ENCODE measurements at places on chromosomes 12 and 14. TPM values are rescaled to one million over a fixed set of nuclear protein-coding genes. Genes with fewer than 3 reads are reported as not detected.

- no peak for DNase-seq
Observed at GRCh38 chr14:24274101-24274543, 2.7 kb upstream of the RABGGTA start.

- DNase-seq = no peak
Observed at GRCh38 chr12:12133259-12133658, 62.5 kb downstream of the BCL2L14 start.

Gene TCL1B
- not detected for total RNA-seq

GRCh38 chr12:104299842-104300481 lies 3.6 kb upstream of the EID3 start:
- no peak for DNase-seq

Gene ANO2
- total RNA-seq = 2.1 TPM

GRCh38 chr14:105087963-105088811 lies 23.0 kb upstream of the GPR132 start:
- DNase-seq = peak; percentile 69

DNA sequence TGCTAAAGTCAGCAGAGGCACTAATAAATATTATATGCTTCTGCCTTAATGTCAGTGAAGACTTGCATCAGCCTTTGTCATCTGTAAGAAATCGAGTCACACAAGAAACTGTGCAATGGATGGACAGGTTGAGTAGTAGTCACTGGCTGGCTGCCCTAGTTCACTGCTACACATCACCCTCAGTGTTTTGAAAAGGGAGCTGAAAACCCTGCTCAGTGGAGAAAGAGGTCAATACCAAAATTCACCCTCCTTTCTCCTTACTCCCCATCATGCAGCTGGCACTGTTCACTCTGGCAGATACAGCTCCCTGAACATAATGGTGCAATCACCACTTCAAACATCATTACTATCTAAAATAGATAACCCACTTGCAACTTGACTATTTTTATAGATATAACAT lies 6.6 kb downstream of the ANKS1B start:
- DNase-seq = no peak

DNA sequence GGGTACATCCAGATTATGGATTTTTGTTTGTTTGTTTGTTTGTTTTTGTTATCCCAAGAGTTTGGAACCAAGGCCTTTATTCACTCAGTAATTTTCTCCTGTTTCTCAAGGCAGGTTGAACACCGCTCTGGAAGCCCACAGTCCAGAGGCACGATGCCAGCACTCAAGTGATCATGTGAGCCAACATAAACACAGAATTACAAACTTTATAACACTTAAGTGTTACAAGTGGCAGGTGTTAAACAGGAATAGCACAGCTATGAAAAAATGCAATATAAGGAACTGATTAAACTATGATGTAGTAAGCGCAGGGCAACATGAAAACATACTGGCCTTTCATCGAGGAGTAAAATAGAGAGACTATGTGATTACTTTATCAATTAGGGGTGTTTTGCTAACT lies 1885.8 kb upstream of the SEL1L start:
- no peak for DNase-seq

Gene RPS6KL1
- not detected for total RNA-seq

Gene VWF
- total RNA-seq = 0.31 TPM

Gene COQ5
- total RNA-seq = 39.2 TPM

- no peak for DNase-seq
Observed at GRCh38 chr12:82040987-82041743, 282.0 kb upstream of the PPFIA2 start.

DNA sequence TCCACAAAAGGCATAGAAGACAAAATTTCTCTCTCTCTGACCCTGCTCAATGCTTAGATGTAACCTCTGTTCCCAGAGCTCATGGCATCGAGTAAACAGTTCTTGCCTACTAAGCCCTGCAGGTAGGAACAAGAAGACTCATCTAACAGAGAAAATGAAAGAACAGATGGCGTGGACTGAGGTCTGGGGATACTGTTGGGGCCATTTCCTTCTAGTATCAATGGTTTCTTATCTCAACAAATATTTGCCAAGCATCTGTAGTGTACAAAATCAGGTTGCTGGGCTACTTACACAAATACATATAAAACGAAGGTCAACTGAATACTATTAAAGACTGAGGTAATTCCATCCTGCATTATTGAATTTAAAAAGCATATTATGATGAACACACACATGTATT lies 93.3 kb downstream of the RIMBP2 start:
- DNase-seq = no peak

DNA sequence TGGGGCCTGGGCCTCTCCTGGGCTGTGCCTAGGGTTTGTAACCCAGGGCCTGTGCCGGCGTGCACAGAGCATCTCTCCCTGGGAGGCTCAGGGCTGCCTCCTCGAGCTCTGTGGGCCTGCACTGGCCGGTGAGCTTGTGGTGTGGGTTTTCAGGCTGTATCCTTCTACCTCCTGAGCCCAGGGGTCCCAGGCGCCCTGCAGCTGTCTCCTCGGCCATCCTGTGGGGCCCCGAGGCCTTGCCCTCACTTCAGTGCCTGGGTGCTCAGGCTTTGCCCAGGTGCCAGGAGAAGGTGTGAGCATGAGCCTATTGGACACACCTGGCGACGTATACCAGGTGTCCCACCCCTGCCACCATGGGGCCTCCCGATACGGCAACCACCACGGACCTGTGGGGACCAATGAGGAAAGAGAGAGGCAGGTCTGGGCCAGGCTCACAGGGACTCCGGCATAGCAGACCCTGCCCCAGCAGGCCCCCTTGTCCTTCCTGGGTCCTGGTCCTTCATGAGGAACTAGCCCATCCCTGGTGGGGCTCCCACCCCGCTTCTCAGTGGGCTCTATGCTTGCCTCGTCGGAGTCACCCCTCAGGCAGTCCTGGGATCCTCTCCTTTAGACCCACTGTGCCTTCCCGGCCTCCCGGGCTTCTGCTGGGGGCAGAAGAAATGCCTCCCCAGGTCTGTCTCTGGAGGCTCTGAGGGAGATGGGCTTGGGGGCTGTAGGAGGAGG lies 400.2 kb downstream of the TMEM121 start:
- DNase-seq = no peak

- no peak for DNase-seq
Observed at GRCh38 chr14:61153914-61154545, 127.1 kb downstream of the TMEM30B start.

Gene ANKS1B
- total RNA-seq = 0.55 TPM

- DNase-seq = no peak
Observed at GRCh38 chr12:107963635-107964034, 165.5 kb upstream of the WSCD2 start.

GRCh38 chr14:92677087-92677668 lies 71.2 kb downstream of the LGMN start:
- no peak for DNase-seq

GRCh38 chr12:25151476-25151875 lies 43.5 kb downstream of the DNAI7 start:
- DNase-seq = peak; percentile 92

DNA sequence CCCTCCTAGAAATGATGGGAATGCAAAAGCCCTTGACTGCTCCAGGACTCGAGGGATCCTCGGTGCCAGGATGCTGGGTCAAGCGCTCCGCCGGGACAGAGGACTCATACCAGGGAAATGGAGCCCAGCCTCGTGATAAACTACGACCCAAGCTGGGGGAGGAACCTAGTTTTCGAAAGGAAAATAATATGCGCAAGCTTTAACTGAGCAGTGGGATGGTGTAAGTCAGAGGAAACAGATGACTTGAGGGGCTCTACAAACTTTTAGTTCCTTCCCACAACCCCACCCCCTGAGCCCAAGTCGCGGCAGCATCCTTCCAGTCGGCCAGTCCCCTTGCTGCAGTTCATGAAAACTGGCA lies 654 bp upstream of the SUPT16H start:
- DNase-seq = no peak

- DNase-seq = no peak
Observed at GRCh38 chr12:49138999-49139398, 7.8 kb upstream of the TUBA1B start.

DNA sequence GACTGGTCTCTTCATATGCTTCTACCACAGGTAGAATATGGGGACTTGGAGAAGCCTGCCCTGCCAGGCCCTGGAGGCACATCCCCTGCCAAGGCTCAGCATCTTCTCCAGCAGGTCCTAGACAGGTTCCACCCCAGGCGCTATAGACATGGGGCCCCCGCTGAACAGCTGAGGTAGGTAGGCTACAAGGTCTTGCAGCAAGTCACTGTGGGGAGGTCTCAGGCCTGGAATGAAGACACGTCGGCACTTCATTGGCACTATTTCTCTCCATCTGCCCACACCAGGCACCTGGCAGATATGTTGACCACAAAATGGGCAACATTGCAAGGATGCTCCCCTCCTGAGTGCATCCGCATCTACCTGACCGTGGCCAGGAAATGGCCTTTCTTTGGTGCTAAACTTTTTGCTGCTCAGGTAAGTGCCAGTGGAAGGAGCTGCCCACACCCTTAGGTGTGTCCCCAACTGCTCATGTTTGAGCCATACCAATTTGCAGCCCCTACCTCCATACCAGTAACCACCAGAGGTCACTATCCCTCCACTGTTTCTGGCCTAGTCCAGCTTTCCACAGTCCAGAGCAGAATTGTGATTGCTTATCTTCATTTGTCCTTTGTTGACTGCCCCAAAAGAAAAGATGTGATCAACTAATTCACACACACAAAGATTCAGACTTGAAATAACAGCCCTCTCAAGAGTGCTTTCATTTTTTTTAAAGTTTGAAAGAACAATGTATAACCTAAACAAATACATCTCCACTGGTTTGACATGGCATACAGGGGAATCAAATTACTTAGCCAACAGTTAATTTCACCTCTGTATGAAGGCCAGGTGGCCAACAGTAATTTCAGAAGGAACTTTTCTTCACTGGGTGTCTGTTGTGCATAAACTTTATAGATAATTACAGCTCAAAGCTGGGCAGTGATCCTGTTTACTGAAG lies 16.1 kb downstream of the PIGH start:
- peak; percentile 31 for DNase-seq

- no peak for DNase-seq
Observed at GRCh38 chr12:40502322-40502721, 189.9 kb upstream of the CNTN1 start.

DNA sequence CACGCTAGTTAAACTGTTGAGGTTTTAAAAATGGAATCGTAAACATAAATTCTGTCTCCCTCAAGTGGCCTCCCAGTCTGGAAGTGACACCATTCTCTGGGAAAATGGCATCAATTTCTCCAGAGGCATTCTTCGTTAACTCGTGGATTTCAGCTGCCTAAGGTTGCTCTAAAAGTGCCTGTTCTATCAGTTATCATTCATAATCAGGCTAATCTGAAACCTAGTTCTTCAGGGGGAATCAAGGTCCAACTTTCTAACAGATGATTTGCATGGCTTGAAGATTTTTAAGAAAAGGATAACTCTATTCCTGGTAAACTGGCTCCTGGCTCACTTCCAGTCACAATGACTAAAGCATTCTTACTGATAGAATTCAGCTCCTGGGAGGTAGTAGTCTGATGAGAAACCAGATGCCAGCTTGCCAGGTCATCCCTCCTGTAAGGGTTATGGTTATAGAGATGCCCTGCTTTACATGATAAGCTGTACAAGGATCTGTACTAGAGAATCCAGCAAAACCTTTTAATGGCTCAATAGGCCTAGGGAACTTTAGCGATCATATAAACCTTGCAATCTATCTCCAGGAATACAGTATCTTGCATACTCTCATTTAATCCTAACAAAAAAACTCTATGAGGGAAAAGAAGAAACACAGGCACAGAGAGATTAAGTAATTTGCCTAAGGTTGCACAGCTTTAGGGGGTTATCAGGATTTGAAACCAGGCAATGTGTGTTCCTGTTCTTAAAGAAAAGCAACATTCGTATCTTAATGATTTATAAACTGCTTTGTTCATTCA lies 1.5 kb downstream of the L3HYPDH start:
- peak; percentile 91 for DNase-seq

- no peak for DNase-seq
Observed at GRCh38 chr14:49159081-49159480, 427.1 kb downstream of the RPS29 start.

Gene LALBA
- total RNA-seq = not detected

- DNase-seq = no peak
Observed at GRCh38 chr12:110186059-110186458, 61.9 kb downstream of the IFT81 start.

Gene MGP
- 0.09 TPM for total RNA-seq

Gene CLEC6A
- total RNA-seq = not detected

Gene APOF
- total RNA-seq = not detected

GRCh38 chr14:51242545-51243490 lies 2.8 kb downstream of the TMX1 start:
- DNase-seq = no peak

- DNase-seq = no peak
Observed at GRCh38 chr14:98120831-98121464, 1151.0 kb downstream of the BCL11B start.
